ENCODE measurements at places on chromosomes 5 and 9. TPM values are rescaled to one million over a fixed set of nuclear protein-coding genes. Genes with fewer than 3 reads are reported as not detected.
A peak's percentile ranks its signal among the peaks of the same experiment; 100 is the strongest.

DNA sequence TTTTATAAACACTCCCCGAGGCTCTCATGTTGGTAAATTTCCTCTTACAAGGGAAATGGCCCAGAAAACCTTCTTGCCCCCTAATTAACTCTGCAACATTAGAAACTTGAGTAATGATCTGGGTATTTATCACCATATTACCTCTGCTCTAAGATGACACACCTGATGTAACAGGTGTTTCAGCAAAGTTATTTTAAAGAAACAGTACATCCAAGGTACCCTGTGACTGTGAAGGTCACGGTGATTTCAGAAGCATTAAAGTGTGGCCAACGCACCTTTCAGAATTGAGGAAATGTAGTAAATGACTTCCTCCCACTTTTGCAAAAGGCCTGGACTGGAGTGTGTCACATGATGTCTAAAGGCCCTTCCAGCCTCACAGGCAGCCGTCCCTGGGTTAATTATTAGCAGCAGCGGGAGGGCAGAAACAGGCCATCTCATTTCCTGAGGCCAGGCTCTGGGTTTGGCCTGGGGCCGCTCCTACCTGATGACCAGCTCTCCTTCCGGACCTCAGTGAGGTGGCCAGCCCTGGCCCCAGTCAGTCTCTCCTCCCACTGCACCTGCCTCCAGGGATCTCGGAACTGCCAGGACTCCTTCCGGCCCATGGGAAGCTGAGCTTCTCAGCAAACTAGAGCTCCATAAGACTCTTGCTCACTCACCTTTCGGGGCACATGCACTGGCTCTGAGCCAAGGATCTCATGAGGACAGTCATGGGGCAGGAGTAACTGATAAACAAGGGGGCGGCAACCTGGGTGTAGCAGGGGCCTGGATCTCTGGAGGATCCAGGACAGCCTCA lies 20.7 kb downstream of the PTPN3 start:
- no peaks in the 10 kb centered on the region for H3K27me3 ChIP-seq
- no peak for DNase-seq
- H3K36me3 ChIP-seq, result no peaks in the 10 kb centered on the region
- H3K4me1 ChIP-seq, result no peaks in the 10 kb centered on the region
- no peak overlapping the region for H3K4me3 ChIP-seq
- no peak overlapping the region for H3K27ac ChIP-seq

DNA sequence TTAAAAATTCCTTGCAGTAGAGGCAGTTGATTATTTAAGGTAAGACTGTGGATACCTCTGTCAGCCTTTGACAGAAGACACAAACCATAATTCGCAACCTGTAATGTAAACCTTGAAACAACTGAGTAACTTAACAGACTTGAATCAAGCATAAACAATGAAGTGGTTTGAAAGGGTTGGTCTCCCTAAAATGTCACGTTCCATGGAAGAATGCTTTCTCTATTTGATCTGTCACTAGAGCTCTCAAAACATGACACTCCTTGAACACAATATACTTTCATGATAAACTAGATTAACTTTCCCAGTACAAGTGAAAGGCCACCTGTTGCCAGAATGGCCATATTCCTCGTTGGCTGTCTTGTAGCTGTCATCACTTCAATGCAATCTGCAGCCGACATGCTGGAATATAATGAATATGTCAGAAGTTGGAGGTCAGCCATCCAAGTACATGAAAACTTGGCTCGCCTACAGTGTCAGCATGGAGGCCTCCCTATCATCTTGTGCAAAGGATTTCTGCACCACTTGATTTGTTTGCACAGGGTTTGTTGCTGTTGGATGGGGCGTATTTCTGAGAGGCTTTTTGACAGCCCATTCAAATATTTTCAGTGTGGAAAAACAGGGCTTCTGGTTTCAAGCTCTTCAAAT lies 228.0 kb downstream of the TLE4 start:
- H3K27me3 ChIP-seq, result no peaks in the 10 kb centered on the region
- no peak overlapping the region for H3K4me3 ChIP-seq
- H3K4me1 ChIP-seq, result no peaks in the 10 kb centered on the region
- H3K36me3 ChIP-seq, result no peaks in the 10 kb centered on the region

- no peaks in the 10 kb centered on the region for H3K27me3 ChIP-seq
- H3K36me3 ChIP-seq, result no peaks in the 10 kb centered on the region
- no peak overlapping the region for H3K4me3 ChIP-seq
- H3K4me1 ChIP-seq, result no peaks in the 10 kb centered on the region
- DNase-seq, result no peak
These were observed 8.2 kb upstream of the ZFYVE16 start for GRCh38 chr5:80399526-80400239.

The MGAT4B gene
- total RNA-seq, result 94.0 TPM

DNA sequence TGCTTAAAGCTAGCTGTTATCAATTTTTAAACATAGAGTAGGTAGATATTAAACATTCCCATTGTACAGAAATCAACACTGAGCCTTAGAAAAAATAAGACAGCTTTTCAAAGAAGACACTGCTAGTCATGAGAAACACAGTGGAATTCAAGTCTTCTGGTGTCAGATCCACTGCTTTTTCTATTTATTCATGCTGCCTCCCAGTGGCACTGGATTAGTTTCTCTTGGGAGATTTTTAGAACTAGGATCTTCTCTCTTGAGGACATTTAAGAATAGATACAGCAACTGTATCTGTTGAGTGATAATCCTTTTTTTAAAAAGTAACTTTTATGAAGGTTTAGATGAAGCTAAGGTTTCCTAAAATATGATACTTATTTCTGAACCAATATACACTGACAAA lies 1635.4 kb upstream of the C9orf72 start:
- no peaks in the 10 kb centered on the region for H3K36me3 ChIP-seq
- DNase-seq, result no peak
- H3K27ac ChIP-seq, result no peak overlapping the region
- no peak overlapping the region for H3K4me3 ChIP-seq

The AIF1L gene
- 0.27 TPM for total RNA-seq

- H3K4me1 ChIP-seq, result no peaks in the 10 kb centered on the region
- H3K4me3 ChIP-seq, result no peak overlapping the region
- no peak overlapping the region for H3K27ac ChIP-seq
- DNase-seq, result no peak
- no peaks in the 10 kb centered on the region for H3K27me3 ChIP-seq
These were observed 346.5 kb upstream of the MEF2C start for GRCh38 chr5:89229331-89230070.

GRCh38 chr5:39149966-39150365 lies 69.4 kb downstream of the FYB1 start:
- H3K36me3 ChIP-seq, result peaks cover 30% of the 10 kb centered on the region
- no peak overlapping the region for H3K27ac ChIP-seq
- no peak overlapping the region for H3K4me3 ChIP-seq

The CSF1R gene
- total RNA-seq, result 1.7 TPM

The NHP2 gene
- 298 TPM for total RNA-seq

- no peaks in the 10 kb centered on the region for H3K27me3 ChIP-seq
- H3K4me3 ChIP-seq, result no peak overlapping the region
- no peak for DNase-seq
- H3K4me1 ChIP-seq, result no peaks in the 10 kb centered on the region
- no peak overlapping the region for H3K27ac ChIP-seq
- no peaks in the 10 kb centered on the region for H3K36me3 ChIP-seq
These were observed 195.3 kb upstream of the KLF9 start for GRCh38 chr9:70609542-70610286.

The CDO1 gene
- not detected for total RNA-seq

- no peaks in the 10 kb centered on the region for H3K27me3 ChIP-seq
- H3K27ac ChIP-seq, result no peak overlapping the region
- no peaks in the 10 kb centered on the region for H3K4me1 ChIP-seq
These were observed 200.8 kb downstream of the PLK2 start for GRCh38 chr5:58258984-58259684.

The SOX30 gene
- 0.11 TPM for total RNA-seq

DNA sequence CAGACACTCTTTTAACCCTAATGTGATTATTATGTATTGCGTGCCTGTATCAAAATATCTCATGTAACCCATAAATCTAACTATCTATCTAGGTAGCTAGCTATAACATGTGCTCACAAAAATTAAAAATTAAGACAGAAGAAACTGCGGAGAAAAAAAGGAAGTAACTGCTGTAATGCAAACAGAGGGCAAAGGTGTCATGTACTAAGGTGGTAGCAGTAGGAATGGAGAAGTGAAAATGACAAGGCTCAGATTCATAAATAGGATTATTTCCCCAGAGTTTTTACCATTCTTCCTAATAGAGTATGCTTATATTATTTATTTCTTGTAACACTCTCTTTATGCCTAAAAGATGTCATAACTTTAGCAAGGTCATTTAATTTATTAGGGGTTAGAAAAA lies 1527.5 kb upstream of the C9orf72 start:
- H3K4me3 ChIP-seq, result no peak overlapping the region
- no peaks in the 10 kb centered on the region for H3K36me3 ChIP-seq
- no peaks in the 10 kb centered on the region for H3K27me3 ChIP-seq
- no peak for DNase-seq

GRCh38 chr9:96651626-96652025 lies 3.5 kb downstream of the PRXL2C start:
- H3K4me1 ChIP-seq, result peaks cover 8% of the 10 kb centered on the region
- H3K27me3 ChIP-seq, result no peaks in the 10 kb centered on the region
- H3K36me3 ChIP-seq, result peaks cover 5% of the 10 kb centered on the region
- no peak overlapping the region for H3K27ac ChIP-seq
- no peak overlapping the region for H3K4me3 ChIP-seq

The ECM2 gene
- not detected for total RNA-seq

DNA sequence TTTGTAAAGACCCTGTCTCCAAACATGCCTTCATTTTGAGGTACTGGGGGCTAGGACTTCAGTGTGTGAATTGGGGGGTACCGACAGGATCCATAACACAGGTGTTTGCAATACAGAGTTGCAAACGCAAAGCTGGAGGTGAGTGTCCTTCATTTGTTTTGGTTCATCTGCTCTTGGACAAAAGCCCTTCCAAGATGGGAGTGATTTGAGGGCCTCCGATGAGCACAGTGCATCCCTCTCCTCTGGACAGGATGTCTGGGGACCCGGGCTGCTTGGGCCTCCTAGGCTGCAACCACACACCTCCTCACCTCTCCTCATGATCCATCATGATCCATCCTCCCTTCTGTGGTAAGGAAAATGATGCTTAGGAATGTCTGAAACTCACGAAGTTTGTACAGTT lies 23.8 kb downstream of the FGD3 start:
- H3K27ac ChIP-seq, result no peak overlapping the region
- H3K36me3 ChIP-seq, result peaks cover 14% of the 10 kb centered on the region
- H3K4me3 ChIP-seq, result peak overlapping the region; percentile 73
- peaks cover 94% of the 10 kb centered on the region for H3K4me1 ChIP-seq

DNA sequence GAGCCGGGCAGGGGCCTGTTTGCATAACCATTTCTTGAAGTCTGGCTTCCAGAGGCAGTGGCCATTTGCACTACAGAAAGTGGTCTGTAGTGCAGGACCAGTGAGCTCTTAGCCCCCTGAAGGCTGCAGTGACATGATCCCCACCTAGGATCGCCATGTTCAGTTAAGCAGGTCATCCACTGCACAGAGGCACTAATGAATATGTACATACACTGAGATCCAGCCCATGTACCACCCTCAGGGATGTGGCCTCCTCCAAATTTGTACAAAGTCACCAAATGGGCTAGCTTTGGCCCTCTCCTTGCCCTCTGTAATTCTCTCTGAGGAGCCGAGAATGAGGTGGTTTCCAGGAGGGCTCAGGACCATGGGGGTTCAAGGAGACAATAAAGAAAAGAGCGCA lies 8.3 kb upstream of the SUSD3 start:
- no peak for DNase-seq
- no peaks in the 10 kb centered on the region for H3K36me3 ChIP-seq
- no peak overlapping the region for H3K4me3 ChIP-seq
- H3K4me1 ChIP-seq, result no peaks in the 10 kb centered on the region

DNA sequence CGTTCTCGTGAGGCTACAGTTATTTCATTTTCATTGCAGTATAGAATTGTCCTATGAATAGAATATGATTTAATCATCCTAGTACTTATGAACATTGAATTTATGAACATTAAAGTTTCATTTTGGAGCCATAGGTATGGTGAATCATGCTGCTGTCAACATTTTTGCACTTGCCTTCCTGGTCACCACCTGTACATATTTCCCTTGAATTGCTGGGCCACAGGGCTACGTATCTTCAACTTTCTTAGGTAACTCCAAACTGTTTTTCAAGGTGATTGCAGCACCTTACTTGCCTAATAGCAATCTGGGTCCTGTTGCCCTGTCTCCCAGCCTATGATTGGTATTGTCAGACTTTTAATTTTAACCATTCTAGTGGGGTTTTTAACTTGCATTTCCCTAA lies 6.5 kb upstream of the RNF145 start:
- no peak for DNase-seq
- no peaks in the 10 kb centered on the region for H3K36me3 ChIP-seq
- H3K27ac ChIP-seq, result no peak overlapping the region
- H3K27me3 ChIP-seq, result no peaks in the 10 kb centered on the region
- no peaks in the 10 kb centered on the region for H3K4me1 ChIP-seq

- no peak overlapping the region for H3K4me3 ChIP-seq
- DNase-seq, result no peak
- no peak overlapping the region for H3K27ac ChIP-seq
- no peaks in the 10 kb centered on the region for H3K27me3 ChIP-seq
These were observed 122.4 kb upstream of the C6 start for GRCh38 chr5:41335596-41336181.

DNA sequence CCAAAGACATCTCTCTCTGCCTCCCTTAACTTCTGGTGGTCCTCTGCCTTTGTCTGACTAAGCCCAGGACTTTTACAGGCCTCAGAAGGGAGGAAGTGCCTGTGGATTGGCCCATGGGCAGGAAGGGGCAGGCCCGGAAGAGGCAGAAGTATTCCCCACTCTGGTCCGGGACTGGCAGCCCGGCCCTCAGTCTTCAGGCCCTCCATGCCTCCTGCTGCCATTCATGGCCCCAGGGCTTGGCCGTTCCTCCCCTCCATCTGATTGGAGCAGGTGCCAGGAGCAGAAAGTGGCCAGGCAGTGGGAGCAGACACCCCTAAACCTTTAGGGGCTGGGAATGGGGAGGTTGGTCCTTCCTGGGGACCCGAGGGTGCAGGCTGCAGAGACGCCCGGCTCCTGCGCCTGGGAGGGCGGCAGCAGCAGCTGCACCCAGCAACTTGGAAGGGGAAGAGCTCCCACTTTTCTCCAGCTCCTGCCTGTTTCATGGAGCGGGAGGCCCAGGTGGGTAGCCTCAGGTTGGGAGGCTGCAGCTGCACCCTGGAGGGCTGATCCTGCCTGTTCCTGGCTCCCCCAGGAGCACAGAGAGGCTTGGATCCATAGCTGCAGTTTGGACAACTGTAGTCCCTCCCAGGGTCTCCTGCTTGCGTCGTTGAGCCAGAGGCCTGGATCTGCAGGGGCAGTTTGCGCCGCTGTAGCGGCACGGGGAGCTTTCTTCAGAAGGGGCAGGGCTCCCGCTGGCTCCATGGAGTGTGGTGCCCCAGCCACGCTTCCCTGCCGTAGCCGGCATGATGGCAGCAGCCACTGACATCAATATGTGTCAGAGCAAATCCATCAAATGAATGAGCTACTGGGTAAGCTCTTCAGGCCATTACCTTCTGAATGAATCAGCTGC lies 661.5 kb upstream of the NUDT12 start:
- no peaks in the 10 kb centered on the region for H3K27me3 ChIP-seq
- H3K4me1 ChIP-seq, result no peaks in the 10 kb centered on the region
- no peak overlapping the region for H3K4me3 ChIP-seq
- H3K36me3 ChIP-seq, result no peaks in the 10 kb centered on the region
- no peak for DNase-seq
- H3K27ac ChIP-seq, result no peak overlapping the region

GRCh38 chr9:126057121-126057825 lies 269.4 kb upstream of the MVB12B start:
- no peaks in the 10 kb centered on the region for H3K27me3 ChIP-seq
- H3K27ac ChIP-seq, result no peak overlapping the region
- H3K4me1 ChIP-seq, result no peaks in the 10 kb centered on the region
- no peak for DNase-seq
- no peak overlapping the region for H3K4me3 ChIP-seq
- H3K36me3 ChIP-seq, result no peaks in the 10 kb centered on the region
